Breast epithelium (tissue), 4 donors: ENCODE measurements at places on chromosomes 11 and 22.

DNA sequence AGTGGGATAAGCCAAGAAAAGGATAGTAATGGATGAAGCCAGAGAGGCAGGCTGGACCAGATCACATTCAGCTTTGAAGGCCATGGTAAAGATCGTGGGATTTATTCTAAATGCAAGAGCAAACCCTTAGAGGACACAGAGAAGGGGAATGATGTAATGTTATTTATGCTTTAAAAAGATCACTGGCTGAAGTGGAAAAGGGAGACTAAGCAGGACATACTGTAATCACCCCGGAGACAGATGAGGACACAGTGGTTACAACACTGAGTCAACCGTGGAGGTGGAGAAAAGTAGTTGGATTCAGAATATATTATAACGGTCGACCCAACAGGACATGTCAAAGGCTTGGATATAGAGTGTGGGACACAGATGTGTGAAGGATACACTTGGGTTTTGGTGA, 38.5 kb downstream of the CDON start:
- no peak for DNase-seq

DNA sequence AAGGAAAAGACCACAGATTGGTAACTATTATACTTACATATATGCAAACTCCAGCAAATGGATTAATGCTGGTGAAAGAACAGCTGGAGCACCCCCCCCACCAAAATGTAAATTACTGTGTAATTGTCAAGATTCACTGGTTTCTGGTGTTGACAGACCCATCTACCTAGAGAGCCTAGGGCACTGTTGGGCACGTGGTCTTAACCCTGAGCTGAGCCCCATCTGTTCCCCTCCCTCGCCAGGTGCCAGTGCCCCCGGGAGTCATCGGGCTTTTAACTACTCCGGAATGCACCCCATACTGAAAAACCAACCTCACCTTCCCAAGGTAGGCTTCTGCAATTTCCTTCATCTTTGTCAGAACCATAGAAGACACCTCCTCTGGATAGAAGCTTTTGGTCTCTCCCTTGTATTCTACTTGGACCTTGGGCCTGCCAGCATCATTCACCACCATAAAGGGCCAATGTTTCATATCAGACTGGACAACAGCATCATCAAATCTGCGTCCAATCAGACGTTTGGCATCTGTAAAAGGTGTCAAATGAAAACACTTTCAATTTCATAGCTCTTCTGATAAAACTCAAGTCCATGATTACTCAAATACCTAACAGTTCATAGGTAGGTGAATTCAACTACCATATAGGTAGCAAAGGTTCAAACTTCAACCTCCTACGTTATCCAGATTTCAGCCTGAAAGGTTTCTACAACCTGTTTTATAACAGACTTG, 1.5 kb downstream of the HSPA8 start:
- no peak for DNase-seq

DNA sequence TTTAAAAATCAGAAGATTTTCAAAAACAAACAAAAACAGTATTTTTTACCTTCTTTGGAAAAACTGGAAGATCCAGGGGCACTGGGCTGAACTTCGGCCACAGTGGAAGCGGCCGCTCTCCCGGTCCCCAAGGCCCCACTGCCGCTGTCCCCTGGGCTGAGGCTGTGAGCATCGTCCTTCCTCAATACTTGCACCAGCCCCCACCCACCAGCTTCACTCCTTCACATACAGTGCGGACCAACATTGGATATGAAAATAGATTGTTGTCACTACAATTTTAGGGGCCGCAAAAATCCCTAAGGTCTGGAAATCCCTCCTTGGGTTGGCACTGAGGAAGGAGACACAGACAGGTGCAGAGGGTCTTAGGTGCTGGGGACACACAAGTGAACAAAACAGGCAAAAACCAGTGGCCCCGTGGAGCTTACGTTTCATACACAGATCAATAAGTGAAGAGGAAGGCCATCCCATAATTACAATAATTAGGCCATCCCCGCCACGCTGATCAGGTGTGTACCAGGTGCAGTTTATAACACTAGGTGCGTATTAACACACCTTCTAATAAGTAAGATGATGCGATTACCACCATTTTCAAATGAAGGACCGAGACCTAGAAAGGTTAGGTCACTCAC, 28.2 kb upstream of the SLC22A12 start:
- no peak for DNase-seq

GRCh38 chr11:12719221-12719620, 45.0 kb downstream of the TEAD1 start:
- DNase-seq = no peak

DNA sequence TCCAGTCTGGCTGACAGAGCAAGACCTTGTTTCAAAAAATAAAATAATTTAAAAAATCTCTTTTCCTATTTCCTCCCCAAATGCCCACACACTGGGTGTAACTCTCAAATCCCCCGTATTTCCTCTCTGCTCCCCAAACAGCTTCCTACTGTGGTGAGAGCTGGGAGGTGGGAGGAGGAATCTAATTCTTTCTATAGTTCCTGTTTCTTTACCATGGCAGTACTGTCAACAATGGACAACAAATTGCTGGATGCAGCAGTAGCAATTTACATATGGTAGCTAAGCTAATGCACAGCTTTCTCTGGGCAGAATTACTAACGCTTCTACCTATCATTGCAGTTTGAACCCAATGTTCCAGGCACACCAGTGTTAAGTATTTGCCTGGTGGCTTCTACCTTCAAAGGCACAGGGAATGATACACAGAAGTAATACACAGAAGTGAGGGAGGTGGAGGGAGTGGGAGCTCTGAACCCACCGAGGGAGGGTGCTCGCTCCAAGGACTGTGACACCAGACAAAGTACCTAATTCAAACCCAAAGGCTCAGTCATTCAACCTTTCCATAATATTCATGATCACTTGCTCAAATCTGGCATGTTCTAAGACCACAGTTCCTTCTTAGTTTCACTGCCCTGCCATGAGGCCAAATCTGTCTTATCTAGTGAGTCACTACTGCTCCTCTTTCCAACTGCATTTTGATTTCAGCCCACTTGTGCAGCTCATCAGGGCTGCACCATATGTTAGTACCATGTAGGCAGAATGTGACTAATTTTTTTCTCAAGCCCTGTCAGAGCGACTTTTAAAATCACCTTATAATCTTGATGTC, 37.9 kb downstream of the CELF1 start:
- no peak for DNase-seq

DNA sequence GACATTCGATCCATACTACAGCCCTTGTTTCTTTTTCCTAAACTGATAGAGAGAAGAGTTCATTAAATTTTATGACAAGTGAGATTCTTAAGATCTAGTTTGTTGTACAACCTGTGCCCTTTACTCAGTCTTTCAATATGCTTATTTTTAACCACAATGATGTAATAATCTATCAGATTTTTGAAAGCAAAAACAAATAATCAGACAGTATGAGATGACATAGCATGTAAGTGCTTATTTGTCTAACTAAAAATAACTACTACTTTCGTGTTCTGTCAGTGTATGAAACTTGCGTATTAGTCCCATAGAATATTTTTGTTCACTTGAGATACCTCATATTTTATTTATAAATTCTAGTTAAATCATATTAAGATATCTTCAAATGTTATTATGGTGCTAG, 33.2 kb downstream of the RAB39A start:
- DNase-seq = no peak

DNA sequence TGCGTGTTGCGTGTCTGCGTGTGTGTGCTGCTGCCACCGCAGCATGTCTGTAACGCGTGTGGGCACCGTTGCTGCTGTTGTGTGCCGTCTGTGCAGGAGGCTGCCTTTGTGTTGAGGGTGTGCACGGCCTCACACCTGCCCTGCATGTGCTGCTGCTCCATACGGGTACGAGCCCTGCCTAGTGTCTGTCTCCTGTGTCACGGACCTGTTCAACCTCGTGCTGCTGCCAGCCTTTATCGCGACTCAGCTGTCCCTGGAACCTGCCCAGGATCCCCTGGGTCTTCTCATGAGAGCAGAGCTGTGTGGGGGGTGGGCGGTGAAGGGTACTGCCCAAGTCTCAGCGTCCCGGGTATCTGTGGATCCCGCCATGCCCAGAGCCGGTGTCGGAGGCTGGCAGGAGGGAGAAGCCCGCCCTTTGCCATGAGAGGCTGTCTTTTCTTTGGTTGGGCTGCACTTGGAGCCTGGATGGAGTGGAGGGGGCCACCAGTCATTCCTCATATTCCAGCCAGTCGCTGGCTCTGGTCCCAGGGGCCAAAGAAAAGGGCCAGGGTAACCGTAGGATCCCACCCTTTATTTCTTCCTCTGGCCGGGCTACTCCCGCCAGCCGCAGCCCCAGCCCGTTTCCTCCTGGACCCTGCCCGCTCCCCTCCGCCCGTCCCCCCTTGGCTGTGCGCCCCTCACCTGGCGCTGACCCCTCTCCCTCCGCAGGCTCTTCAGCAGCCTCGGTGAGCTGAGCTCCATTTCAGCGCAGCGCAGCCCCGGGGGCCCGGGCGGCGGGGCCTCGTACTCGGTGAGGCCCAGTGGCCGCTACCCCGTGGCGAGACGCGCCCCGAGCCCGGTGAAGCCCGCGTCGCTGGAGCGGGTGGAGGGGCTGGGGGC, 7.8 kb upstream of the ACR start:
- no peak for DNase-seq

- DNase-seq = peak; percentile 83
Observed at GRCh38 chr11:69106031-69106811, 49.5 kb upstream of the SMIM38 start.

- no peak for DNase-seq
Observed at GRCh38 chr22:16783930-16784354, 41.3 kb downstream of the XKR3 start.

GRCh38 chr22:23467721-23468294, 112.3 kb downstream of the IGLL1 start:
- DNase-seq = no peak

DNA sequence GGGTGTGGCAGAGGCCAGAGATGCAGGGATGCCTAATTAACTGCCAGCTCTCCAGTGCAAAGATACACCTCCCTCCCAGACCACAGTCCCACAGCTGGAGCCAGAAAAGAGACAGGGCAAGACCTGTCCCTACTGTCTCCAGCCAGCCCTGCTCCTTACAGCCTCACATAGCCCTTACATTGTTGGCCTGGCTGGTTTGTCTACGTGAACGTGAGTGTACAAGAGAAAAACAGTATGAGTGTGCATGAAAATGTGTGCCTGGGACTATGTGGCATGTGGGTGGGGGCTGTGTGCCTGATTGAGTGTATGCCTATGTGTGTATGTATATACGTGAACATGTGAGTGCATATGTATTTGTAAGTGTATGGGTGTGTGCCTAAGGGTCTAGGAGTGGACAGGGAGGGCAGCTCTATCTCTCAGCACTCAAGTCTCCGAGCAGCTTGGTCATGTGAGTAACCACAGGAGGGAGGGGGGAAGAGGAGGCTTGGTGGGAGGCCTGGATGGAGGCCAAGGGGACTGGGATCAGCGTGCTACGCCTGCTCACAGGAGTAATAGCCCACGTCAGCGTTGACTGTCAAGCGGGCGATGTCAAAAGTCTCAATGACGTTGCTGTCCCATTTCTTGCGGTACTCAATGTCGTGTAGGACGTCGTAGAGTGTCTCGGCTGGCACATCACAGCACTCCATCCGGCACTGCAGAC, 6.6 kb upstream of the ARAP1 start:
- no peak for DNase-seq

DNA sequence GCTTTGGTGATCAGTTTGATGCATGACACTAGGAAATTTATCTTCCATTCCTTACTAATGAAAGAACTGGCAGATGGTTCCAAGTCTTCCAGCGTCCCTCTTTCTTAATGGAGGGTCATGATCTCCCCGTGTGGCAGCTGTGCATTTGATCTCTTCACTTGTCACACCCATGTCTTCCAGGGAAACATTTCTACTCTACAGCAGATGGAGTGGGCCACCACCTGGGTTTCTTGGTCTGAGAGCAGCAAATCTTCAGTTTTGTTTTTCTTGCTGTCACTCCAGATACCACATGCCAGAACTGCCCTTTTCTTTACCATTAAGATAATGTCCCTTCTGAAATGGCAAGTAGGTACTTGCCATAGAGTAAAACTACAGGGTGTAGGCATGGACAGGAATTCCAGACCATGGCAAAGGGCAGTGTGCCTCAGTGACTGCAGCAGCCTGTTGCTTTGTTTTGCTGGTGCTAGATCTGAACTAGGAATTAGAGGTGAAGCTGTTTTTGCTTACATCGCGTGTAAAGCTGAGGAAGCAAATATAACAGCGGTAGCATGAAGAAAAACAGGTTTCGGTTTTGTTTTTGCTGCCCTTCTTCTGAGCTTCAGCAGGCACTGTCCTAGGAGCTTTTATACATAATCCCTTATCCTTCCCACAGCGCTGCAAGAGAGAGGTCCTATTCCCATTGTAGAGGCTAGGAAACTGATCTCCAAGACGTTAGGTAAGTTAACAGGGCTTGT, 20.7 kb upstream of the C11orf96 start:
- DNase-seq = no peak

DNA sequence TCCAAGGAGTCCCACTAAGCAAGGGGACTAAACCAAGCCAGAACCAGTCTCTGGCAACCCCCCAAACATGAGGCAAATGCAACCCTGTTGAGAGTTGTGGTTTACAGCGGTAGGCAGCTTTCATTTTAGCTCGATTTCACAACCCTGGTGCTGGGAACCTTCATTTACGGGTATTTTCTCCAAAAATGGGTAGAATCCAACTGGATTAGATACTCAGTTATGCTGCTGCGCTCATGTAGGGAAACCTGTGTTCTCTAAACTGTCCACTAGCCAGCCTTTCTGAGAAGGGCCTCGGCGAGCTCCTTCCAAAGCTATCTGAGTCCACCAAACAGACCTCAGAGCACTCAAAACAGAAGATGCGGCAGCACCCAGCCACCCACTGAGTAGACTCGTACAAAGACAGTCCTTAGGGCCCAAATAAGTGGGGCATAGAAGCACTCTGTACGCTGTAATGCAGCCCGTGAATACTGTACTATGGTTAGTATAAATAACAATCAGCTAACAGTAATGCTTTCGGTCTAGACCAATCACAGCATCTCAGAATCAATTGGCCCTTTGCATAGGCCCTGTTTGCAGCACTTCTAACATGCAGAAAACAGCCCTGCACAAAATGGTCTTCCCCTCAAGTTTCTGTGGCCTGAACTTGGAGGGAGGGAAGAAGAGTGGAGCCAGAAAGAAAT, 104.7 kb downstream of the ETS1 start:
- peak; percentile 64 for DNase-seq

- no peak for DNase-seq
Observed at GRCh38 chr11:103272876-103273275, 163.7 kb downstream of the DYNC2H1 start.

GRCh38 chr11:28537822-28538221, 429.6 kb downstream of the METTL15 start:
- DNase-seq = no peak

DNA sequence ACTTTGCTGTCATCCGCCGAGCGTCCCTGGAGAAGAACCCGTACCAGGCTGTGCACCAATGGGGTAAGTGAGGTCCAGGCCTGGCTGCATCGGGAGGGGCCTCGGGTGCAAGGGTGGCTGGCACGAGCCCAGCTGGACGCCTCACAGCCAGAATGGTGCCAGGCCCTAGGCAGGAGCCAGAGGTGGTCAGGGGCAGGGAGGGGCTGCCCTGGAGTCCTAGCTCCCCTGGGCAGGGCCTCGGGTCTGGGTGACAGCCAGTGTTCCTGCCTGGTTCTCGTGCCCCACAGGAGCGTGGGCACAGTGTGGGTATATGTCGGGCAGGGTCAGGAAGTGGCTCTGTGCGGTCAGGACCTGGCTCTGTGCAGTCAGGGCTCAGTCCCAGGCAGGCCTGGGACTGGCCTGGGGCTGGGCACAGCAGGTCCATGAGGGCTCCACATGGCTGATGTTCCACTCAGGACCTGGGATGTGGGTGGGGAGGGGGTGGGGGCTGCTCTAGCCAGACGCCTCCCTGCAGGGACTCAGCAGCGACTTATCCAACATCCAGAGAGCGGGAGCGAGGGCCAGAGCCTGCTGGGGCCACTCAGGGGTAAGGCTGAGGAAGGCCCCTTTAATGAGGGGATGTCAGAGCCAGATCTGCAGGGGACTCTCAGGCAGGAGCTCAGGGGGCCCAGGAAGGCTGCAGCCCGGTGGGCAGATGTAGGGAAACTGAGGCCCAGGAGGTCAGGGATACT, 1.2 kb downstream of the TSPAN32 start:
- DNase-seq = peak; percentile 16
